A549 treated with CpdA at 1 μM for 4 hours (cell line): ENCODE measurements at places on chromosomes 12 and 14. TPM values are rescaled to one million over a fixed set of nuclear protein-coding genes. Genes with fewer than 3 reads are reported as not detected.

ERO1A gene
- total RNA-seq: 47.0 to 59.2 TPM (median 54.9 TPM) in 5 replicates

MYO1H gene
- total RNA-seq: not detected in 5 replicates

HOXC5 gene
- total RNA-seq: 0.50 to 1.2 TPM (median 1.0 TPM) in 5 replicates

PTPN21 gene
- total RNA-seq: 8.1 to 8.9 TPM (median 8.5 TPM) in 5 replicates

ARPC3 gene
- 442 to 835 TPM (median 448 TPM) in 5 replicates for total RNA-seq

TCL1A gene
- not detected in 5 replicates for total RNA-seq

C1S gene
- total RNA-seq: 36.8 to 62.7 TPM (median 41.0 TPM) in 5 replicates

PTPRB gene
- 0.50 to 1.2 TPM (median 0.92 TPM) in 5 replicates for total RNA-seq

PSME2 gene
- total RNA-seq: 175 to 204 TPM (median 181 TPM) in 5 replicates

GPR84 gene
- 0.03 to 0.09 TPM (median 0.09 TPM) in 3 of 5 replicates, not detected in the others for total RNA-seq

SERPINA10 gene
- total RNA-seq: 0.08 TPM in 1 of 5 replicates, not detected in the others

PTPRO gene
- 0.06 to 0.14 TPM in 2 of 5 replicates, not detected in the others for total RNA-seq

DPF3 gene
- 0.10 to 0.61 TPM (median 0.27 TPM) in 5 replicates for total RNA-seq

ZNF891 gene
- 0.38 to 0.47 TPM (median 0.43 TPM) in 5 replicates for total RNA-seq

TMEM119 gene
- 0.07 to 0.18 TPM (median 0.10 TPM) in 3 of 5 replicates, not detected in the others for total RNA-seq

TMEM132C gene
- not detected in 5 replicates for total RNA-seq

CLEC2D gene
- total RNA-seq: 0.30 to 1.2 TPM (median 0.83 TPM) in 5 replicates

BCDIN3D gene
- total RNA-seq: 4.7 to 5.1 TPM (median 4.7 TPM) in 5 replicates

TAS2R31 gene
- total RNA-seq: 0.08 to 0.13 TPM in 2 of 5 replicates, not detected in the others

CLEC4D gene
- total RNA-seq: not detected in 5 replicates

GPR68 gene
- total RNA-seq: 0.05 to 0.25 TPM (median 0.07 TPM) in 4 of 5 replicates, not detected in the other

FAM186B gene
- total RNA-seq: 0.08 to 0.15 TPM (median 0.11 TPM) in 5 replicates

ITGB7 gene
- total RNA-seq: 0.29 to 0.56 TPM (median 0.45 TPM) in 5 replicates

B4GALNT3 gene
- 0.29 to 0.74 TPM (median 0.58 TPM) in 5 replicates for total RNA-seq

EP400 gene
- 22.9 to 27.6 TPM (median 24.2 TPM) in 5 replicates for total RNA-seq

DLK1 gene
- 0.22 to 0.65 TPM (median 0.48 TPM) in 5 replicates for total RNA-seq

CDKN3 gene
- total RNA-seq: 71.7 to 85.5 TPM (median 75.8 TPM) in 5 replicates

PTGER2 gene
- 1.3 to 1.6 TPM (median 1.5 TPM) in 5 replicates for total RNA-seq

LIN7A gene
- 0.33 to 0.55 TPM (median 0.43 TPM) in 5 replicates for total RNA-seq

RNASE3 gene
- total RNA-seq: not detected in 5 replicates

UBR7 gene
- total RNA-seq: 24.8 to 38.3 TPM (median 27.8 TPM) in 5 replicates

SCN8A gene
- 1.2 to 2.5 TPM (median 1.8 TPM) in 5 replicates for total RNA-seq

SIX6 gene
- not detected in 5 replicates for total RNA-seq
